ENCODE measurements at places on chromosomes 6 and 20.

DNA sequence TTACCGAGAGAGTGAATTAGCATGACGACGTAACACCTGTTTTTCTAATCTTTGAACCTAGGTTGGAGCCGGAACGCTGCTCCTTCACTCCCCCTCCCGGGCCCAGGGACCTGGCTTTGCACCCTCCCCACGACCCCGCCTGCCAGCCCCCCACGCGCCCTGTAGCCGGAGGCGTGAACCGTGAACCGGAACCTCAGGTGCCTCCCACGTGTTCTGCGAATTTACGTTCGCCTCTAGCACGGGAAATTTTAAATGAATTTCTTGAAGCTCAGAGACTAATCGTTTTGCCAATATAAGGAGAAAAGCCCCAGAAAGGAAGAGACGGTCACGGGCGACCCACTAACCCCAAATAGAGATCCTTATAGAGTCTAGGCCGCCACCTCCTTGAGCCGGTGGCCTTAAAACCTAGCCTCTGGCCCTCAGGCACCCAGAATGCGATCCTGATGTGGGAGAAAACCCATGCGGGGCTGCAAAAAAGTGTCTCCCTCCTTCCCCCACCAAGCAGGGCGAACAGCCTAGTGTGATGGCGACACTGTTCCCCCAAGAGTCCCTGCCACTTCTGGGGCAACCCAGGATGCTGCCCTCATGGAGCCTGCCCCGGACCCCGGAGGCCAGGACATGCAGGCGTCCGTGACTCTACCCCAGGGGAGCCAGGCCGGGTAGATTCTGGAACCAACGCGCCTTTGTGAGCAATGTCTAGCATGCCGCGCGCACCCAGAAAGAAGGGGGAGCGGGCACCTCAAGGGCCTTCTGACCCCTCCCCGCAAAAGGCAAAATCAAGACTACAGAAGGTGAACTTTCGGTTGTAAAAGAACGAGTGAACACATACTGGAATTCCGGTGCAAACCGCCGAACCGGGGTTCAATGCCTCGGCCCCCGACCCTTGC is 2.7 kb upstream of the SIM1 start:
- DNase-seq: no peak

DNA sequence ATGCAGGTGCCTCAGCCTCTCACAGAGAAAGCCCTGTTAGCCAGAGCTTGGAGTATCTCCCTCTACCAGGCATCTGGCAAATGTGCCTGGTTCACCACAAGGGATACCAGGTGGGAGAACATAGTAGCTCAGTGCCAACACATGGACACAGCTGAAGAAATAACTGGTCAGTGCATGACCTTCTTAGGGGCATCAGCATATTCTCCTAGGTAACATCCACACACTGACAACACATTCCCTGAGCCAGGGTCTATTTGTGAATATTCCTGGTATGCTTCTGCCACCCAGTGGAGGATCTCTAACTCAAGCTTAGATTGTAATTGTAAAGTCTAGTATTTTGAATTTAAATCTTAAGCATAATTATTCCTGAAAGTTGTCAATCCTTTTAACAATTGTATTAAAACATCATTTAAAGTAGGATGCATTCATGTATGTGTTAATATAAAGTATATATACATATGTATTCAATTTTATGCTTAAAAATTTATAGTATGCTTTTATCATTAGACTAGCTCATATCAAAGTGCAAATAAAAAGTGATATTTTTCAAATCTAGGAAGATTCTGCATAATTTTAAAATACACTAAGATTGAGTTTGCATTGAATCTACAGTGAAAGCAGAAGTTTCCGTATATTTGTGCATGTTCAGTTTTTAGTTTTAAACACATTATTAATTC is 45.3 kb upstream of the COL21A1 start:
- peak; percentile 62 for DNase-seq

DNA sequence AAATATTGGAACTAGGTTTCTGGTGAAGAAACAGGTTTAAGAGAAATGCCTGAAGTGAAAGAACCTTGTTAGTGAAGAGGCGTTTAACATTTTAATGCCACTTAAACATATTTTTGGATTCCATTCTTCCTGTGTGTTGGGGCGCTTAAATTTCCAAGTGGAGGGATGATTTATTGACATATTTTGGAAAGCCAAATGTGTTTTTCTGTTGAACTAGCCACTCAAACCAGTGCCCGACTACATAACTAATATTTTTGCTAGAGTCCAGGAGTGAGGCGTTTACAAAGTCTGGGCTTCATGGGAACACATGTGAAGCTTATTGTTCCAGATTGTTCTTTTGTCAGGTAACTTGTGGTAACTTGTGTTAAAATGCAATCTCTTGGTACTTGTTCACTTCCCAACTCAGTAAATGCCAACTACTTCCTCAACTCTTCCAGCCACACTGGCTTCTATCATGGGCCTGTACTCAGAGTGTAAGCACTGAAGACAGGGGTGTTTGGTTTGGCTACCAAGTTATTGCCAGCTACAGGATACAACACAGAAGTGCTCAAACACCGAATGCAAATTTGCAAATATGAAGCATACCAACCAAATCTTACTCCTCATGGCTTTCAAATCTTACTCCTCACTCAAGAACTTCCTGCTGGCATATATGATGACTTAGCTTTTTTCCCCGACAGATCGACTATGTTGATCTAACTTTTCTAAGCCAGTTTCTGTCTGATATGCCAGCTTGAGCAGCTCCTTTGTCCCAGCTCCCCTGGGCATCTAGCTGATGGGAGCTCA is 2.0 kb upstream of the ZNFX1 start:
- DNase-seq: no peak

DNA sequence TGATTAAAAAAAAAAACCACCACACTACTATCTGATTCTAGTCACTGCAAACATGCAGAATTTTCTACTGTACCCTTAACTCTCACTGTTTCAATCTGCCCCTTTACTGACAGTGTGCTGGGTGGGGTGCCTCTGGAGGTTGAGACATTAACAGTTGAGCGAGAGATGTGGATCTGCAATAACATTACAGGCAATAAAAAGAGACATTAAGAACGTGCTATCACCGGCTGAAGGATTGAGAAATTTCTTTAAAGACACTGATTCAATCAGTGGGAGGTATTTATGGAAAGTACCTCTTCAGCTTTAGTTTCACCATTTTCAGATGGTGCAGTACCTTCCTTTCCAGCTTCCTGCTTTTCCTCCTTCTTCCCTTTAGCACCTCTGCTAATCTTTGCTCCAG is 32.5 kb downstream of the HMGN3 start:
- DNase-seq: no peak

- no peak for DNase-seq
Observed at GRCh38 chr6:72931325-72931887, 293.9 kb downstream of the KHDC1L start.

- DNase-seq: no peak
Observed at GRCh38 chr20:19218411-19218810, 6.0 kb downstream of the SLC24A3 start.

DNA sequence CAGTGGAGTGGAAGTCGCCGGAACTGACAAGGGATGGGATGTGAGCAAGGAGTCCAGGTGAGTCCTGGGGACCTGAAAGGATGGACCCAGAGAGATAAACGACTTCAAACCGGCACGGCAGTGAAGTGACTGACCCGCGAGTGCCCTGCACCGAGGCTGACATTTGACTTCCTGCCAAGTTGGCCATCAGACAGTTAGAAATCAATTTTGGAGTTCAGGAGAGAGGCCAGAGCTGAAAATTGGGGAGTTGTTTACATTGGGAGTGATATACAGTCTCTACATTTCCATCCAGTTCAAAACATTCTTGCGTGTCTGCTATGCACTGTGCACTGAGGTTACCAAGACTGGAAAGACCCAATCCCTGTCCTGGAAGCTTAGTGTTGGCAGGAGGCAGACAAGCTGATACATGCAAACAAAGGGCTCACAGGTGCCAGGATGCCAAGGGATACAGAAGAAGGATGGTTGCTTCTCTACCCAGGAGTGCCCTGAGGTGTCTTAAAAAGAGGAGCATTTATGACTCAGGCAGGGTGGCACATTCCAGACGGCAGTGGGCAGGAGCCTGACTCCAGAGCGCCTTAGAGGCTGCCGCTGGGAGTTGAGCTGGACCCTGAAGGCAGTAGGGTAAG is 186.6 kb downstream of the MTHFD1L start:
- no peak for DNase-seq

- no peak for DNase-seq
Observed at GRCh38 chr20:9412309-9412708, 102.1 kb upstream of the LAMP5 start.

GRCh38 chr20:16201191-16201590 is 372.1 kb downstream of the KIF16B start:
- no peak for DNase-seq

DNA sequence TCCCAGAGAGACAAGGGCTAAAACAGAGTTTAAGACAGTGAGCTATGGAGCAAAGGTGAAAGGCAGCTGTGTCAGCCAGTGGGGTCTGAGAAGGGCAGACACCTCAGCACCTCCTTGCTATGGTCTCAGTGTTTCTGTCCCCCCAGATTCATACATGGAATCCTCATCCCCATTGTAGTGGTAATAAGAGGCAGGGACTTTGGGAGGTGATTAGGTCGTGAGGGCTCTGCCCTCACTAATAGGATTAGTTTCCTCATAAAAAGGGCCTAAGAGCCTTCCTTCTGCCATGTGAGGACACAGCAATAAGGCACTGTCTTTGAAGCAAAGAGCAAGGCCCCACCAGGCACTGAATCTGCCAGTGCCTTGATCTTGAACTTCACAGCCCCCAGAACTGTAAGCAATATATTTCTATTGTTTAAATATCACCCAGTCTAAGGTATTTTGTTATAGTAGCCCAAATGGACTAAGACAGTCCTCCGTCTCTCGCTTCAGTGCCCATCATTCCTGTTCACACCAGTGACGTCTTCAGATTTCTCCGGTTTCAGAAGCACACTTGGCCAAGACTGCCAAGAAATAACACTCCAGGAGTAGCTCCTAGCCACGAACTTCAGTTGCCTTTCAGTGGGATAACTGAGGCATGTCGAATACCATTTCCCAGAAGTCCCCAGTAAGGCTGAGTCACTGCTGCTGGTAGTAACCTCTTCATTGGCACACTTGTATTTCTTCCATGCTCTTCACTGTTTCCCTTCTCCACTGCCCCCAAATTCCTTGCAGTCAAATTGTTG is 32.8 kb downstream of the SLC13A3 start:
- no peak for DNase-seq

DNA sequence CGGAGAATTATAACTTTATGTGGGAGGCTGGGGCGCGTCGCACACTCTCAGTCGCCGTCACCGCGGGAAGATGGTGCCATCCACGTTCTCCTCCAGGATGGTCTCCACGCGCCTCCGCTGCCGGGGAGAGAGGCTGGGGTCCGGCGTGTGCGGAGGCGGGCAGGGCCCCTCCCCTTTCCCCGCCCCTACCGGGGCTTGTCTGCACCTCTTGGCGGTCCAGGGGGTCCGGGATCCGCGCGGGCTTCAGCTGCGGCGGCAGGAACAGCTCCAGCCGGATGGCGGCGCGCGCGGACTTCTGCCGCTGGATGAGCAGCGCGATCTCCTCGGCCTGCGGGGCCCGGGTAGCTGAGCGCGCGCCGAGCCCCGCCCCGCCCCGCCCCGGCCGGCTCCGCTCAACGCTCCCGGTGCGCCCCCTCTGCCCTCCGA is 807 bp downstream of the LKAAEAR1 start:
- DNase-seq: peak; percentile 50

- no peak for DNase-seq
Observed at GRCh38 chr6:43457643-43458042, 2.3 kb upstream of the DLK2 start.

GRCh38 chr6:39295611-39296011 is 18.6 kb downstream of the KCNK17 start:
- no peak for DNase-seq

DNA sequence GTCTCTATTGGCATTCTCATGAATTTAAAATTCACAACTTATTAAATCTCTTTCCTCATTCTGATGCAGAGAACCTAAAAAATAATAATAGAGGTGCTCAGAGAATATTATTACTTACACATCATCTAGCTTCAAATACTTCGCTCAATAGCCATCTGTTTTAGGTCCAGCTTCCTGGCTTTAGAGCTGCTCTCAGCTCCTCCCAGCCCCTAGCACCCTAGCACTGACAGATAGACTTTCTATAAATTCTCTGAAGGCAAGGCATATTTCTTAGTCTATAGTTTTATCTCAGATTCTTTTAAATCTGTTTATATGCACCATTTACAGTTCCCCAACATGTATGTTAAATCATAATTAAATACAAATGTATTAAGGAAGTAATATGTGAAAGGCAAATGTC is 281.3 kb downstream of the PTPRK start:
- DNase-seq: no peak

GRCh38 chr6:166221040-166221439 is 53.4 kb upstream of the TBXT start:
- DNase-seq: no peak

DNA sequence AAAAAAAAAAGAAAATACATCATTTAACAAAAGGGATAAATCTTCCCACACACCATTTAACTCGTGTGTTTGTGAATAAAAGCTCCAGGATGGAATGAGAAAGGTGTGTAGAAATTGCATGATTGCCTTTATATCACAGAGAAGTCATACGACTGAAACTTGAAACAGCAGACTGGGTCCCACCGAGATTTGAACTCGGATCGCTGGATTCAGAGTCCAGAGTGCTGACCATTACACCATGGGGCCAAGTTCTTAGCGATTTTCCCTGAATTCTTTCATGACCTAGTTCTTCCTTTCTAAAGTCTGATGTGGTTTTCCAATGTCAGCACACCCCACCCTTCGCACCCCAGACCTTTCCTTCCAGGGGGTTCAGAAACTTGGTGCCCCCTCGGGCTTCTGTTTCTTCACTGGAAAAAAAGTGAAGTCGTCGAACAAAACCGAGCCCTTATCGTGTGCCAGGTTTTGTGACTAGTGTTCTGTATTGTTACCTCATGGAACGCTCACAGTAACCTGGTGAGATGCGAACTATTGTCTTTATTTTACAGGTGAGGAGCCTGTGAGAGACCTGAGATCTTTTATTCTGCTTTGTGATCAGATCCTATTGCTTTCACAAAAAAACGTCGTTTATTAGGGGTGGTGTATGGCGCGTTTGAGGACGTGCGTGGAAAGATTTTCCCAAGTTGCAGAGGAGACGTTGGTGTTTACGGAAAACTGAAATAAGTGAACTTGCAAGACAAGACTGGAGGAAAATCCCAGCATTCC is 120.8 kb downstream of the OR2B2 start:
- DNase-seq: no peak

- no peak for DNase-seq
Observed at GRCh38 chr6:38572186-38572813, 67.4 kb downstream of the BTBD9 start.

DNA sequence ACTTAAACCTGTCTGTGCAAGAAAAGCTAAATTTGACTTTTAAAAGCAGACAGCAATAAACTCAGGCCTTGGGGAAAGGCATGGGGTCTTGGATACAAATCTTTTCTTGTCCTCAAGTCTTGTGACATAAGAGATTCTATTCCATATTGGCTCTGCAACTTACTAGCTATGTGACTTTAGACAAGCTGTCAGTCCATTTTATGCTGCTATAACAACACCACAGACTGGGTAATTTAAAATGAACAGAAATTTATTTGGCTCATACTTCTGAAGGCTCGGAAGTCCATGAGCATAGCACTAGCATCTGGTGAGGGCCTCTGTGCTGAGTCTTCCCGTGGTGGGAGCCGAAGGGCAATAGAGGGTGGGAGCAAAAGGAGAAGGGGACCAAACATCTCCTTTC is 246.0 kb upstream of the MOCS1 start:
- no peak for DNase-seq

GRCh38 chr6:159758031-159759001 is 3.5 kb upstream of the ACAT2 start:
- no peak for DNase-seq

Measured in AML-193 (cell line).